ENCODE measurements at places on chromosomes 5 and 9. TPM values are rescaled to one million over a fixed set of nuclear protein-coding genes. Genes with fewer than 3 reads are reported as not detected.

DNA sequence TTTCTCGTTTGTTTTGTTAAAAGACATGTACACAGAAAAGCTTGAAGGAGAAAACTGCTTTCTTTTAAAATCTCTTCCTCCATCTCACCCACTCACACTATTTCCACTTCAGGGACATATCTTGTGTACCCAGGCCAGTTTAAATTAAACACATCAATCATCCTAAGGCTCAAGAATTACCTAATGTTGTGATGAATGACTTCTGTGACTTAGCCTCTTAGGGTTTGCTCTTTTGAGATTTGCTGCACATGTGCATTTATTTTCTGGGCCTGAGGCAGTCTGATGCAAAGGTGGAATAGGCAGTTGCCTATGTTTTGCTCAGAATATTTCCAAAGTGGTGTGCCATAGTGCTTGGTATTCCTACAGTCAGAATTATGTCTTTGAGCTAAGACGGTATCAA lies 439.9 kb upstream of the CHD1 start:
- no peak for DNase-seq

- no peak for DNase-seq
Observed at GRCh38 chr5:33556330-33557328, 115.9 kb downstream of the TARS1 start.

DNA sequence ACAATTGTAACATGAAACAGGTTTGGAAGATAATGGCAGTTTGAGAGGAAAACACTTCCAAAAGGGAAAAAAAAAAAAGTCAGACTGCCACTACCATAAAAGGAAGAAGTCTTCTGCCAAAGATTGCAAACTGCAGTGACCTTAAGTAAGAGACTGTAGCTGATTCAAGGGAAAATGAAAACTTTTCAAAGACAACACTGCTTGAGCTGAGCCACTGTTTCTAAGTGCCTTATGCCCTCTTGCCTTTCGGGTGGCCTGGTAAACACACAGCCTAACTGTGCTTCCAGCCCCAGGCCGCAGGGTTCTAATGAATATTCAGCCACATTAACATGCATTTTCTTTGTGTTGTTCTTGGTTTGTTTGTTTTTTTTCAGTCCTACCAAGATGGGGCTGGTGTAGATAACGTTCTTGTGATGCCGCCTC lies 354.6 kb downstream of the BNC2 start:
- DNase-seq = no peak

DNA sequence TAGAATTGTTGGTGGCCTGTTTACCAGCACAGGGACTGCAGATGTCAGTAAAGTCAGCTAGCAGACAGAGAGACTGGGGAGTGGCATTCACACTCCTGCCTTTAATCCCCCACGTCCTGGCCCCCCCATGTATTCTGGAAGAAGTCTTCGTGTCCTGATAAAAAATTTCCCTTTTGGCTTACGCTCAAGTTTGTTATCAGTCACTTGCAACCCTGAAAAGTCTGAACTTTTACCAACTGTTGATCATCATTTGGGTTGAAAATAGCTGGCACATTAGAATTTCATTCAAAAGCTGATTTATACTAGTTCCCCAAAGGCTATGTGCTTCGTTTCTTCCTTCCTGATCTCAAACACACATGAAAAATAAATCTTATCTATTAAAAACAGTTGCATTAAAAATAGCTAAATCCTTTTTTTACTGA lies 5.8 kb upstream of the CRHBP start:
- DNase-seq = no peak

- DNase-seq = no peak
Observed at GRCh38 chr5:179793468-179794139, at the start of gene LTC4S. Gene LTC4S, plus strand, starts transcription at chr5:179793986. Its CDS starts 95 bp downstream, at chr5:179794081.

GRCh38 chr5:111255169-111255568 lies 31.0 kb downstream of the CAMK4 start:
- no peak for DNase-seq

DNA sequence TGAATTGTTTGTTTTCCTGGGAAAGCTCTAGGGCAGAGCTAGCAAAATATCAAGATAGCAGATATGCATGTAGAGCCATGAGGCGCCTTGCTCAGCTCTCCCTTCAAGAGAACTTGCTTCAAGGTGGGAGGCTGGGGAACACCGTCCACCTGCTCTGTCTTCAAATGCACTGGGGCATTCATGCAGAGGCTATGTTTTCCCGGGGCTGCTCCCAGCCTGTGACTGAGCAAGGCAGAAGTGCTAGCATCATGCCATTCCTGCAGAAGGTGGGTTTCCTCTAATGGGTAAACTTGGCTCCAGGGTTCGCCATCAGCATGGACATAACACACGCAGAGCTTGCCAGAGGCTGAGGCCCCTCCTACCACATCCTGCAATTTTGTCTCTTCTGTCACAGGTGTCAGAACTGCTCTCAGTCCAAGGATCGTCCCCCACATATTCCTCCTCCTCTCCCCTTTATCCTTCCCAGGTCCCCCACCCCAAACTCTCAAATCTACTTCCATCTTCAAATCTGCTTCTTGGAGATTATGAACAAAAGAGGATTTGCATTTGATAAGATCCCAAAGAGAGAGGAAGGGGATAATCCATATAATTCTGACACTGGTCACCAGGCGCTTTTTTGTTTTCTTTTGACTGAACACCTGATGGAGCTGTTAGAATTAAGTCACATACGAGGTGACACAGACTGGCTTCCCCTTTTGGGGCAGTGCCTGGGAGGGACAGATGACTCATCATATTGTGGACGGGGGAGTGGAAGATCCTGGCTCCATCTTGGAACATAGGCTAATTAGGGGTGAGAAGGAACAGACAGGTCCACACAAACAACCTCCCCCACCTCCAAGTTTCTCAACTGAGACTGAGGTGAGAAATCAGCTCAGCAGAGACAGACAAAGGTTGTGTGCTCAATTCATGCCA lies 85.0 kb upstream of the TAF11L2 start:
- DNase-seq = no peak

TGFBI gene
- total RNA-seq = not detected

PCDHA10 gene
- not detected for total RNA-seq

FAM221B gene
- not detected for total RNA-seq

LSM11 gene
- 9.1 TPM for total RNA-seq

All from activated naive CD4-positive, alpha-beta T cell treated with anti-CD3 and anti-CD28 coated beads, Interleukin-2, amount 50 U/mL, for 72 hours (primary cell).